Activated CD4-positive, alpha-beta T cell treated with anti-CD3 and anti-CD28 coated beads, Interleukin-2, amount 10 ng/mL, durations not matched to agents 7 days and 5 days (primary cell): ENCODE measurements at places on chromosomes 16 and 17. TPM values are rescaled to one million over a fixed set of nuclear protein-coding genes. Genes with fewer than 3 reads are reported as not detected.

The PHF23 gene
- total RNA-seq: 55.9 TPM

The OR4D1 gene
- total RNA-seq: 0.54 TPM

The IGF2BP1 gene
- not detected for total RNA-seq

The CLEC16A gene
- 30.9 TPM for total RNA-seq

DNA sequence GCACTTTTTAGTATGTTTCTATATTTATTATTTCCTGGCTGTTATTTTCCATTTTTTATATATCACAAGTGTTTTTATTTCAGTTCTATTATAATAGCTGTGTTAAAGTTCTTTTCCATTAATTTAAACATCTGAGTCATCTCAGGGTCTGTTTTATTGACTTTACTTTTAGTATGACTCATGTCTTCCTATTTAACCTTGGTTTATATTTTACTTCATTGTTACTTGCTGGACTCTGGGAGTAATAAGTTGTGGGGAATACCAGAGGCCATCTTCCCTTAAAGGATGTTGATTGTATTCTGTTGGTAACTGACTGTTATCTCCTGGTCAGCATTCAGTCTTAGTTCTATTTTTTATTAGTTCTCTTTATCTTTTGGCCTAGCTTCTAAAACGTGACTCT, 1508.2 kb downstream of the CDH11 start:
- H3K36me3 ChIP-seq: no peaks in the 10 kb centered on the region
- no peak for DNase-seq
- H3K27me3 ChIP-seq: no peaks in the 10 kb centered on the region
- no peak overlapping the region for H3K4me3 ChIP-seq
- no peaks in the 10 kb centered on the region for H3K4me1 ChIP-seq

- DNase-seq: no peak
- no peaks in the 10 kb centered on the region for H3K4me1 ChIP-seq
- no peaks in the 10 kb centered on the region for H3K27me3 ChIP-seq
- H3K27ac ChIP-seq: no peak overlapping the region
- H3K36me3 ChIP-seq: no peaks in the 10 kb centered on the region
- H3K4me3 ChIP-seq: no peak overlapping the region
These were observed 68.1 kb upstream of the GRIN2A start for GRCh38 chr16:10250137-10250828.

DNA sequence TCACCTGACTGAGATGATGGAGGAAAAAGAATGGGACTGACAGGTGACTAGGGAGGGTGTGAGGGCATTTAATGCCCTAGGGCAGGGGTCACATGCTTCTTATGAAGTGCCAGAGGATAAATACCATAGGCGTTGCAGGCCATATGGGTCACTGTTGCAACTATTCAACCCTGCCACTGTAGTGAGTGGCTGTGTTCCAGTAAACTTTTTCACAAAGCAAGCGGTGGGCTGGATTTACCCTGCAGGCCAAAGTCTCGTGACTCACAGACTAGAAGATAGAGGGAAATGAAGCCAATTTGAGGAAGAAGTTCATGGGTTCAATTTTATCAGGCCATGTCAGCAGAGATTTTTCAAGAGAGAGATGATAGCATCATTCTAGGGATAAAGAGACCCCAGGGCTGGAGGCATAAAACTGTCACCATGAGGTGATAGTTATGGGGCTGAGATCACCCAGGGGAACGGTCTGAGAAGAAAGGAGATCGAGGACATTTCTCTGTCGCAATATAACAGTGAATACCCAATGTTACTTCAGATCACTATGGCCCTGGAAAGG, 8.6 kb downstream of the ARHGAP17 start:
- DNase-seq: no peak
- no peak overlapping the region for H3K27ac ChIP-seq
- peaks cover 35% of the 10 kb centered on the region for H3K36me3 ChIP-seq
- H3K4me3 ChIP-seq: no peak overlapping the region
- peaks cover 41% of the 10 kb centered on the region for H3K4me1 ChIP-seq
- H3K27me3 ChIP-seq: no peaks in the 10 kb centered on the region

DNA sequence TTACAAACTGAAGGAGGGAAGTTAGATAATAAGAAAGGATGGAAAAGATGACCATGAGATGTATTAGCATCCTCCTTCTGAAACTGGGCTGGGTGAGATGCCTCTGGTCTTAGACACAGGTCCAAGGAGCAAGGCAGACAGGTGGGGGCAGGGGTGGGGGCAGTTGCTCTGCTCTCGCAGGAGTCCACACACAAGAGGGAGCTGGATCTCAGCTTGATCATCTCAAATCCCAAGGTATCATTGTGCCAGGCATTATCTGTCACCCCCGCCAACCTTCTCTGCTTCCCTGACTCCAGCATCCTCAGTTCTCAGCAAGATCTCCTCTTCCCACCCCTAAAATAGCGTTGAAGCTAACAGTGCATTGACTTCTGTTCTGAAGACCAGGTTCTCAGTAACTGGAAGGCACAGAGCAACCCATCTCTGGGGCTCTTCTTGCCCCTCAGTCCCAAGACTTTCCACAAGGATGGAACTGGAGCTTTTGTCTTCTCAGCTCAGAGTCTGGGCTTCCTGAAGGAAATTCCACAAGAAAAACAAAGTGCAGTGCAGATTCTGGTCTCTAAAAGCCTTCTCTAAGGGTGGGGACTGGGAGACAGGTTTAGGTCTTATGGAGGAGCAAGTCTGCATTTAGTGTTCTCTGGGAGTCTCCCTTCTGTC, 1.6 kb downstream of the FLOT2 start:
- H3K4me1 ChIP-seq: peaks cover 72% of the 10 kb centered on the region
- DNase-seq: no peak
- peaks cover 68% of the 10 kb centered on the region for H3K36me3 ChIP-seq
- H3K4me3 ChIP-seq: peak overlapping the region; percentile 98
- peak overlapping the region; percentile 97 for H3K27ac ChIP-seq
- H3K27me3 ChIP-seq: no peaks in the 10 kb centered on the region

GRCh38 chr16:18018376-18018775, 318.2 kb downstream of the NPIPA8 start:
- DNase-seq: no peak
- no peak overlapping the region for H3K4me3 ChIP-seq
- H3K27me3 ChIP-seq: no peaks in the 10 kb centered on the region
- no peak overlapping the region for H3K27ac ChIP-seq
- H3K36me3 ChIP-seq: no peaks in the 10 kb centered on the region

DNA sequence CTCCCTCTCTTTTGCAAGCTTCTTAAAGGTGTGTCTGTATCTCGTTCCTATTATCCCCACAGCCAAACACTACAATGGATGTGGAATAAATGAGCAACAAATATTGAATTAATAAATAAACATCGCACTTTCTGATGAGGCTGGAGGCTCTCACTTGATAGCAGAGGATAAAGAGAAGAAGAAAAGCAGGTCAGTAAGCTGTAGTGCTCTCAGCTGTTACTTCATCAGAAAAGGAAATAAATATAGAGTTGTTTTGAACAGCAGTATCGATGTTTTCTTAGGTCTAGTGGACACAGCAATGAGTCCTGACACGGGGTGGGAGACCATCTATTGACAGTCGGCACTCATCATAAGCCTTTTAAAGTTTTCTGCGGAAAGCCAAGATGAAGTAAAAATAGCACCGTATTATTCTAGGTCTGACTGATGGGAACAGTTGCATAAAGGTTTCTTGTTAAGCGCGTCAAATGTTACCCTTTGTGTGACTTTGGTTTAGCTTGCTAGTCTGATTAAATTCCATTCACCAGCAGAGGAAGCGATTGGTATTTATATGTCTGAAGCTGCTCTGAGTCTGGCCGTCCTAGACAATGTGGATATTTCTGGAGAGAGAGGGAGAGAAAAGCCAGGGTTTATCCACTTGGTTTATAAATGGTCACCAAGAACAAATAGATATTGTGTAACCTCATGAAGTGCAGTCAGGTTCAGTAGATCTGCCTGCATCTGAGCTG, 646.1 kb downstream of the CDH11 start:
- DNase-seq: no peak
- no peaks in the 10 kb centered on the region for H3K27me3 ChIP-seq
- no peak overlapping the region for H3K4me3 ChIP-seq
- no peak overlapping the region for H3K27ac ChIP-seq

DNA sequence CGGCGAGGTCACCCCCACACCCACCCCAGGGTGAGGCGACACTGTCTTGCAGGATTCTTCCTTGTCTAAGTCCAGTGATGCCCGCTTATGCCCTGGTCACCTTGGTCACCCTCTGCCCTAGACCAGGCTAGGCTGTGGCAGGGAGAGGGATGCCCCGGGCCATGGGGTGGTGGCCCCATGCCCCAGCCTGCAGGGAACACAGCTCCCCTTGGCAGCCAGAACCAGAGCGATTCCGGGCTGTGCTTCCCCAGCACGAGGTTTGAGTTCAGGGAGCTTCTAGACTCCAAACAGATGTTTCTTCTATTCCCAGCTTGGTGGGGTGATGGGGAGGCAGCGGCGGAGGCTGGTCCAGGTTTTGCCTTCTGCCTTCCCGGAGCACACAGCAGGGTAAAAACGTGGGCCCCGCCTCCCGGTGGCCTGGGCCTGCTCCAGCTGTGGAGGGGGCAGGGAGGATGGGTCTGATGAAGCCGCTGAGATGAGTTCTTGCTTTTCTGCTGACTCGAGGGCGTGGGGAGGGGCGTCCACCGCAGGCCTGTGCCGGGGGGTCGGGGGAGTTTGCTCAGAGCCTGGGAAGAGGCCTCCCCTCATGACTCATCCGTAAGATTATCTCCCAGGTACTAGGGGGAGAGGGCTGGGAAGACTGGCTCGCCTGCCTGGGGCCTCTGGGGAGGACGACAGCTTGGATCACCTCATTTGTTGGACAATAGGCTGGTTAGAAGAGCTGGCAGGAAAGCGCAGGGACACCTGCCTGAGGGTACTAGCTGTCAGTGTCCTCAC, 15.4 kb downstream of the SMTNL2 start:
- no peak overlapping the region for H3K4me3 ChIP-seq
- no peaks in the 10 kb centered on the region for H3K27me3 ChIP-seq
- H3K36me3 ChIP-seq: no peaks in the 10 kb centered on the region
- no peak overlapping the region for H3K27ac ChIP-seq
- peaks cover 3% of the 10 kb centered on the region for H3K4me1 ChIP-seq
